ENCODE measurements at places on chromosomes 12 and 14.

GRCh38 chr12:68792952-68793351, 15.0 kb upstream of the MDM2 start:
- peak; percentile 16 for DNase-seq

DNA sequence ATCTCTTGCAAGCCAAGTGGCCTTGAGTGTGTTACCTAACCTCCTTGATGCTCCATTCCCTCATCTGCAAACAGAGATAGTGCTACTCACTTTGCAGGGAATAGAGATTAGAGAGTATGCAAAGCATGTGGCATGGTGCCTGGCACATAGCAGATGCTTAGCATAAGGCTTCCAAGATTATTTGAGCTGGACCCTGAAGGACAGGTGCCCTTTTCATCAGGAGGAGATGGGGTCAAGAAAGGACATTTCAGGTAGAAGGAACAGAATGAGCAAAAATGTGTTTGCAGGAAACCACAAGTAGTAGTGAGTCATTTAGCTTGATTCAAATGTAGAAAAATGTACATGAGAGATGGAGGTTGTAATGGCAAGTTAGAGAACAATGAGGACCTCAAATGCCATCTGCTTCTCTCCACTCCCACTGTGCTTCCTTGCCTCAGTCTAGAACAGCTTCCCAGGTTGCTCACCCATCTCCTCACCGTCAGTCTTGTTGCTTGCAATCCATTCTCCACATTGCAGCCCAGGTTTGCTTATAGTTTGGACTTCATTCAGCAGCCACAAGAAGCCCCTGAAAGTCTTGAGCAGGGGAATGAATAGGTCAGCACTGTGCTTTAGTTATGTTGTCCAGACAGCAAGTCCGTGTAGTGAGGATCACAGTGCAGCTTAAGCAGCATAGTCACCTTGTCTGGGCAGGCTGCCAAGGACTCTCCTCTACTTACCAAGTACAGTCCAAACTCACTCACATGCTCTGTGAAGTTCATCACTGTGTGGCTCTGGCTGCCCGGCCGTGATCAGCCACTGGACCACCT, 536.3 kb upstream of the CCDC196 start:
- DNase-seq: peak; percentile 65

GRCh38 chr14:102923925-102924486, 1.5 kb downstream of the AMN start:
- DNase-seq: no peak

GRCh38 chr14:73727166-73727565, 13.0 kb upstream of the PNMA1 start:
- DNase-seq: no peak

DNA sequence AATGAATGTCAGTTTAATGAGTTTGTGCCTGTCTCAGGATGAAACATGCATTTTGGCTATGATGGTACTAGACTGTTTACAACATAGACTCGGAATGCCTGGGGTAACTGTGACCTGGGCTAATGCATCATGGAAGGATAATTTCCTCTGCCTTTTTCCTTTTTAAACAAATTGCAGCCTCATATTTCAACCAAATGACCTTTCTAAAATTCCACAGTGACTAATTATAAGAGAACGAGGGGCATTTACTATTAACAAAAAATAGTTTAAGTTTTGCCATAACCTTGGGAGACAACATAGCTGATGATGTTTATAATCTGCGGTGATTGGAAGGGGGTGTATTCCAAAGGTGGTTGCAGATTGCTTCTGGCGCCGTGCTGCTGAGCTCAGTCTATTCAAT, 1140.5 kb downstream of the GALC start:
- no peak for DNase-seq

DNA sequence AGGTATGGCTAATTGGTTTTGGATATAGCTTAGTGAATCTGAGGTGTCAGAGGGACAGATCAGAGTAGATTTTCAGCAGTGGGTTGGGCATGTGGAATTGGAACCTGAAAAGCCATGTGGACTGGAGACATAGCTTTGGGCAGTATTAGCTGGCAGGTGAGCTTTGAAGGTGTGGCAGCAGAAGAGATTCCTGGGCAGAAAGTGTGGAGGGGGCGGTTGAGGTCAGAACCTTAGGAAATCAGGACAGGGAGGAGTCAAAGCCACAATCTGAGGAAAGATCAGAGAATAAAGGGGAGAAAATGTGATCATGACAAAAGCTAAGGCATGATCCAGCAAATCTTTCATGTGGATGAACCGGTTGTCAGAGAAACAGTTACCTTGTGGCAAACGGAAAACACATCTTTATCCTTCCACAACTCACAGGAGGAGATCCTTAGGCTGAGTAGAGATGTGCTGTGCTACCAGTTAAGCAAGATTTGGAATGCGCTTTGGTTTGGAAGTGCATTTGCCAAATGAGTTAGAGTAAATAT, 56.4 kb downstream of the PTGER2 start:
- no peak for DNase-seq

DNA sequence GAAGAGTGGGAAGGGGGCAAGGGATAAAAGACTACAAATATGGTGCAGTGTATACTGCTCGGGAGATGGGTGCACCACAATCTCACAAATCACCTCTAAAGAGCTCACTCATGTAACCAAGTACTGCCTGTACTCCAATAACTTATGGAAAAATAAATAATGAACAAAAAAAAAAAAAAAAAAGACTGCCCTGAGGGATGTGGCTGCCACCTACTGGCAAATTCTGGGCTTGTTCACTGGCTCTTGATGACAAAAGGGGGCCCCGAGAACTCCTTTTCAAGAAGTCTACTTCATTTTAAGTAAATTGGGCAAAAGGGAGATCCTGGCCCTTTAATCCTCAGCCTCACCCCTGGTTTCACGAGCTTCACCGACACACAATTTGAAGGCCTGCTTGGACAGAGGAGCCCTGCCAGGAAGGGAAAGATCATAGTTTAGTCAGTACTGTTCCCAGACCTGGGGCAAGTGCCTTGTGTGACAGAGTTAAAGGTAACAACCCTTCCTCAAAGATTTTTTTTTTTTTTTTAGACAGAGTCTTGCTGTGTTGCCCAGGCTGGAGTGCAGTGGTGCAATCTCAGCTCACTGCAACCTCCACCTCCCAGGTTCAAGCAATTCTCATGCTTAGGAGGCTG, 26.1 kb upstream of the STAC3 start:
- peak; percentile 37 for DNase-seq
